ENCODE measurements at places on chromosomes 1 and 21.

- DNase-seq = no peak
These were observed 16.4 kb downstream of the CD2 start for GRCh38 chr1:116770625-116771024.

- no peak for DNase-seq
These were observed 17.4 kb downstream of the TCEA3 start for GRCh38 chr1:23407016-23407630.

DNA sequence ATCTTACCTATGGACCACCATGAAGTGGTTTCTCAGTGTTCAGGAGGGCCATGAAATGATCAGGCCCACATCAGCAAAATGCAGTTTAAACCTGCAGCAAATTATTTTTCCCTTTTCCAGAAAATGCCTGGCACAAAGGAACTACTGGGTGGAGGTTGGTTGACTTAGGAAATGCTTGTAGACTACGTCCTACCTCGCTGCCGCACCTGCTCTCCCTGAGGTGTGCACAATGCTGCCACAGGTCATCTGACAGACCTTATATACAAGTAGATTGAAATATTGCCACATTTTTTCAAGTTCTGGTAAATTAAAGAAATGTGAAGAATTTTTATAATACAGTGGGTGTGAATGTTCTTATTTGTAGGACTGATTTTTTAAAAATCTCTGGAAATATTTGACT, 166.7 kb upstream of the PDE4B start:
- DNase-seq = no peak

DNA sequence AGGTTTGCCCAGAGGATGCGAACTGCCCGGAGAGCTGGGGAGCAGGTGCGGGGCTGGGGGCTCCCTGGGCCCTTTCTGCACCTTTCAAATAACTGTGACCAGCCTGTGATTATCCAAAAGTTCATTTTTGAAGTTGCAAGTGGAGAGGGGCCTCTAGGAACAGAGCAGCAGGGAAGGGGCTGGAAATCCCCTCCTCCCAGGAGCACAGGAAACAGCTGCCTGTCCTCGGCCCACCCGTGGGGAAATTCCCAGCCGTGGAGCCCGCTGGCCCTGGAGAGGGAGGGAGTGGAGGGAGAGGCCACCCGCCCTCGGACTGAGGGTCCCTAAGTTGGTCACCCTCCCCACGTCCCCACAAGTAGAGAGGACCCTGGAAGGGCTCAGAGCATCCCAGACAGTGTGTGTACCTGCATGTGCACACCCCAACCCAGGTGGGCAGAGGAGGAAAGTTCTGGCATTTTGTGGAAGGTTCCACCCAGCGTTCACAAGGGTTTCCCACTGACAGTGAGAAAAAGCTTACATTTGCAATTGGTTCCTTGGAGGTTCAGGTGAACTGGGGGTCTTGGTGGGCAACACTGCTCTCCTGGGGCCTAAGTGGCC, 1.2 kb upstream of the TNFRSF4 start:
- peak; percentile 23 for DNase-seq

DNA sequence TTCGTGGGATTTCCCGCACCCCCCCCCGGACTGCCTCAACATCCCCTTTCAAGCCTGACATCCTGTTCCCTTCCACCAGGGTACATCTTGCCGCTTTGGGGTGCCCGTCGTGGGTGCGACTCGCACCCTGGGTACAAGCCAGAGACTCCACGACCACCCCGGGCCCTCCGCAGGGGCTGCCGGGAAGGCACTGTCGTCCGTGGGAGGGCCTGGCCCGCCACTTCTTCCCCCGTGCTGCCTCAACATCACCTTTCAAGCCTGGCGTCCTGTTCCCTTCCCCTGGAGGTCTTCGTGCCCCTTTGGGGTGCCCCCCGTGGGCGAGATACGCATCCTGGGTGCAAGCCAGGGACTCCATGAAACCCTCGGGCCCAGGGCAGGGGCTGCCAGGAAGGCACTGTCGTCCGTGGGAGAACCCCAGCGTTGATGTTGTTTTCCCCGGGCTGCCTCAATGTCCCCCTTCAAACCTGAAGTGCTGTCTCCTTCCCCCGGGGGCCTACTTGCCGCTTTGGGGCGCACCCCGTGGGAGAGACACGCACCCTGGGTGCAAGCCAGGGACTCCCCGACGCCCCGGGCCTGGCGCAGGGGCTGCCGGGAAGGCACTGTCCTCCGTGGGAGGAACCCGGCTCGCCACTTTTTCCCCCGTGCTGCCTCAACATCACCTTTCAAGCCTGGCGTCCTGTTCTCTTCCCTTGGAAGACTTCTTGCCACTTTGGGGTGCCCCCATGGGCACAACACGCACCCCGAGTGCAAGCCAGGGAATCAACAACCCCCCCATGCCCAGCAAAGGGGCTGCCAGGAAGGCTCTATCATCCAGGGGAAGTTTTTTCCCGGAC, 138.6 kb downstream of the LIPI start:
- DNase-seq = no peak

- peak; percentile 90 for DNase-seq
These were observed 4.4 kb downstream of the ENTREP3 start for GRCh38 chr1:155250633-155251449.

DNA sequence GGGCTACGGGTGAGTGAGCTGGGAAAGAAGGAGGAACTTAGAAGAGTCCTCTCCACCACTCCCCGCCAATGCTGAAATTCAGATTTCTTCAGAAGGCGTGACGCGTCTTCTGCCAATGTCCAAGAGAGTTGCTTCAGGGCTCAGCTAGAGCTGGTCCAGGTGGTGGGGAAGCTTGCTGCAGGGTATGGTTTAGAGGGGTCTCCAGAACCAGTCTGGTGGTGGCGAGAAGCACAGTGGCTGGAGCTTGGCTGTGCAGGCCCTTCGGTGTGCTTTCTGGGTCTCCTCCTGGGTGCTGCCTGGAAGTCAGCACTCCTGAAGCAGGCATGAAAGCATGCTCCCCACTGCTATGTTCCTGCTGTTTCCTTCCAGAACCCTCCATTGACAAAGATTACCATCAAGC, 387.2 kb downstream of the PTPRU start:
- DNase-seq = no peak

GRCh38 chr1:222459652-222460051, 88.3 kb downstream of the HHIPL2 start:
- no peak for DNase-seq

- no peak for DNase-seq
These were observed 158.4 kb downstream of the TRABD2B start for GRCh38 chr1:47838562-47839432.

DNA sequence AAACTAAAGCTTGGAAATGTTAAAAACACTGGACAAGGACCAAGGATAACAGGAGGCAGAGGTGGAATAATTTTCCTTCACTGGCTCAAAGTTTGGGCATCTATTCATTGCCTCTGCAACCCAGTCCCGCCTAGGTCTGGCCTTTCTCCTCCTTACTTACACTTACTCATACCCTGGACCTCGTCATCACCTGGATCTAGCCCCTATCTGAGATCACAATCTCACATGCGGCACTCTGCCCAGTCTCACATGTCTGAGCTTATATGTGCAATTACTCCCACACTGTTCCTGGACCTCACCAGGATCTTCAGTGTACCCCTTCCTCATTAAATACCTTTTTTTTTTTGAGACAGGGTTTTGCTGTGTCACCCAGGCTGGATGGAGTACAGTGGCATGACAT, 37.6 kb downstream of the NVL start:
- no peak for DNase-seq

DNA sequence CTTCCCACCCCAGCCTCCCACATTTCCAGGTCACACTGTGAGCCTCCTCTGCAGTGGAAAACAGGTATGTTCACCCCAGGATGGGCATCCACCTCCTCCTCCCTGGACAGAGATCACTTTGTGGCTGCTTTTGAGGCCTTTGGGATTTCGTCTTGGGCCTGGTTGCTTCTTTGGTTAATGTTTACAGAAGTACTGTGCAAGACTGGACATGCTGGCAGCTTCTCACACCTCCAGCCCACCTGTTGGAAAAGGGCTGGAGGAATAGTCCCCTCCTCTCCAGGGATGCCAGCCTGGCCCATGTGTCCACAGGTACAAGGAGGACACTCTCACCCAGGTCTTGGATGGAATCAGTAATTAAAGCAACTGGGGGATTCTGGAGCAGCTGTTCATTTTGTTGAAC, 56.1 kb downstream of the KAZN start:
- DNase-seq = no peak

DNA sequence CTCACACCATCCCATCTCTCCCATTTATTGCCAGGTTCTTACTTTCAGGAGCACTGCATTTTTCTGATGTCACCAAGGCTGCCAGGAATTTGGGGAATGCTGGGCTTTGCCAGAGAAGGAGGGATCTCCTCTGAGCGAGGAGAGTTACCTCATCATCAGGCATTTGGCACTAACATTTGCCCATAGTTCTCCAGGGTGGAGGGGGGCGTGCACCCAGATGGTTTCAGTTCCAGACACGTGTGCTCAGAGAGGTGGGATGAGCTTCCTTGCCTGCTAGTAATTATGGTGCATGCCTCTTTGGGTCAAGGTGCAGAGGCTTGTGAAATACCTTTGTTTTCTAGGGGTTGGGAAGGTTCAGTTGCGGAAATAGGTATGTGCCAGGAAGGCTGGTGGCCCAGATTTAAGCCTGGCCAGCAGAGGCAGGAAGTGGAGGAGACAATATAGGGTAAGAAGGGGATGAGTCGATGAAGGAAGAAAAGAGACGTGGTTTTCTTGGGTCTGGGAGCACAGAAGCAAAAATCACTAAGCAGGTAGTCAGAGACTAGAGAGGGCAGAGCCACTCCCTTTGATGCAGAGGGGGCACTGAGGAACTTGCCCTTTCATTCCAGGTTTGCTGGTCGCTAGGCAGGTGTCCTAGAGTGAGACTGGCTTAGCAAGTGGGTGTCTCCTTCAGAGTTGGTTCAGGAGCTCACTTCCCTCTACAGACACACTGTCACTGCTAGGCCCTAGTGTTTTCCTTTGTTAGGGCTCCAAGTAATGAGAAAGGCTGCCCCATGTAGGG, 7.2 kb downstream of the TUFT1 start:
- no peak for DNase-seq

DNA sequence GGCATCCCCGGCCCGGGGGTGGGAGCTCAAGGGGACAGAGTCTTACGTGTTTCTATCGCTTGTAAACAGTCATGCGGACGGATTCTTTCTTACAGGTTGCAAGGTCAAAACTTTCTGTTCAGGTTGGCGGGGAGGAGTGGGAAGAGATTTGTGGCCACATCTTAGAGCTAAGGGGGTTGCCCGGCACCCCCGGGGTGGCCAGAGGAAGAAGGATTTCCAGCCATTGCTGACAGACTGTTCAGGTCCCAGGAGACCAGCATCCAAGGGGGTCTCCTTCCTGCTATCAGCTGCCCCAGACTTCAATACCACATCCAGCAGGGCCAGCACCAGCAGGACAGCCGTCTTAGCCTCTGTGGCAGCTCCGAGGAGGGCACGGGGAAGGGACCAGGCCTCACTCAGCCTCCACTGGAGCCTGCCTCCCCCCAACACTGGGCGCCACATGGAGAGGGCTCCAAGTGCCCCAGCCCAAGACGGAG, 52.0 kb downstream of the KIF21B start:
- no peak for DNase-seq

GRCh38 chr1:2106659-2107405, 56.6 kb downstream of the PRKCZ start:
- no peak for DNase-seq

DNA sequence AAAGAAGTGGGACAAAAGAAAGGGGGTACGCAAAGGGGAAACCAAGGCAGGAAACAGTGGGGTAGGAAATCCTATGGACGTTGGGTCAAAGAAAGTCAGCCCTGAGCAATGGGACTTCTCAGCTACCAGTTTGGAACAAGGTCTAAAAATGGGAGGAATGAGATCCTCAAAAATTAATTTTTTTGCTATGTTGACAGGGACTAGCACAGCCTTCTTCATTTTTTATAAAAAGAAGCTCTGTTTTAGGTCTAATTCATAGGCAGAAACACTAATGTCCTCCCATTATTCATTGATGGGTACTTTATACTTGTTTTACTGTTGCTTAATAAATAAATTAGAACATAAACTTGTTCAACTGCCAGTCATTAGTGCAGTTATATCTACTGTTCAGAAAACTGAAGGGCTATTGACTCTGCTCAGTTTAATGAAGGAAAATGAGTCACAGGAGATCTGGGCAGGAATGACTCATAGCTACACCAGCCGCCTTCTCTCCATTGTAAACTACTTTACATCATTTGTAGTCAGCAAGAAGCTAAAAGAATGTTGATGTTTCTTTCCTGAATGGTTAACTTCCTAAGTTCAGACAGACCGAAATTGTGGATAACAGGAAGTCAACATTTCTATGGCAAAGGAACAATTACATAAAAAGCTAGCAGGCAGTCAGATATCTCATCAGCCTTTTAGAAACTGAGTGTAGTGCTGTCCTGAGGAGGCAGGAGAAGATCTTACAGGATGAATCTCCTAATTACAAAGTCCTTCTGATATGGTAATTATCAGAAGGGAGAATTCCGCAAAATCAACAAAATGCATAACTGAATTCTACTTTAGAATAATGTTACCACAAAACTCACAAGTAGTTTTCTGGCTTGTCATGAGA, 356.4 kb upstream of the PKN2 start:
- DNase-seq = no peak

DNA sequence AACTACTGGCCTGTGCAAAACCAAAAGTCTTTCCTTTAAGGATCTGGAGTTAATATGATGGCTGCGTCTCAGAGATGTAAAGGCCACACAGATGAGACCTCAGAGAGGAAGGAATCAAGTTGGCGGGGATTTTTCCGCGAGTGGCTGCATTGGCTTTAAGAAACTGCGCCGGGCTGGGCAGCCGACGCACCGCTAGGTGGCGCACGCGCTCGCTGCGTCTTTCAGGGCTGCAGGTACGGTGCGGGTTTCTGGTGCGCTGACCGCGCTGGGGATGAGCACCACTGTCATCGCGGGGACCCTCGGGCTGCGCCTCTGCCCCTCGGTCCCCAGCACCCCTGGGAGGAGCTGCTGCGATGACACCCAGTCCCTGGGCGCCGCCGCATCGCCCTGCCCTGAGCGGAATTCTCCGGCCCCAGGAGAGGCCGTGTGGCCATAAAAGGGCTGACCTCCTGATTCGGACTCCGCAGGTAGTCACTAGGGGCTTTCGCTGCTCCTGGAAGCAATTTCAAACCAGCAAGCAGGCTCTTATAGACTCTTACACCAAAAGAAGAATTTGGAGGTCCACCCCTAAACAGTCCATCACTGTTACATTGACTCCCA, 241.0 kb downstream of the KCNJ6 start:
- peak; percentile 26 for DNase-seq

GRCh38 chr1:116131866-116132605, 20.8 kb downstream of the MAB21L3 start:
- DNase-seq = no peak

DNA sequence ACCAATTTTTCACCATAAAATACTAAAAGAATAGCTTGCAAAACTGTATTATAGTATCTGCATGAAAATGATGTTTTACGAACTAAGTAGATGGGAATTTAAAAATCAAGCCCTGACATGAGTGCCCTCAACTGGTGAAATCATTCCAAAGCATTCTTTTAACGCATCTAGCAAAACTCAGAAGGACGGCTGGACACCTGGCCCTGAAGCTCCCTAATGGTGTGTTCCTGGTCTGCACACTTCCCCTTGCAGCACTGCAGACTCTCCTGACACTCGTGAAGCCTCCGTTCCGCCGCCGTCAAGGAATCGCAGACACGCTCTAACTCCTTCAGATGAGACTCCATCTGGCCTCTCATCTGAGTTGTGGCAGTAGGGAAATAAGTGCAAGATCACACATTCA, 39.9 kb downstream of the ODF2L start:
- DNase-seq = no peak

GRCh38 chr1:56411484-56412180, 167.7 kb downstream of the PLPP3 start:
- DNase-seq = no peak

- no peak for DNase-seq
These were observed 16.6 kb downstream of the BCAR3 start for GRCh38 chr1:93665015-93665414.

- no peak for DNase-seq
These were observed 110.4 kb downstream of the PPIAL4G start for GRCh38 chr1:148372731-148373130.

- DNase-seq = no peak
These were observed 805 bp downstream of the SIM2 start for GRCh38 chr21:36699546-36700294.

Measured in stimulated activated CD4-positive, alpha-beta T cell treated with anti-CD3 and anti-CD28 coated beads, Interleukin-4, amount 100 ng/mL, for 4 hours (primary cell).